ENCODE measurements at places on chromosomes 6 and 20. TPM values are rescaled to one million over a fixed set of nuclear protein-coding genes. Genes with fewer than 3 reads are reported as not detected.

Gene BCL2L1
- total RNA-seq = 38.6 TPM

Gene FAM209B
- not detected for total RNA-seq

Gene CAGE1
- total RNA-seq = under 0.01 TPM

Gene PRSS16
- not detected for total RNA-seq

Gene CLVS2
- under 0.01 TPM for total RNA-seq

Gene FARS2
- total RNA-seq = 36.9 TPM

Gene AVP
- not detected for total RNA-seq

Gene MRPS18A
- 37.5 TPM for total RNA-seq

Gene SYNDIG1
- not detected for total RNA-seq

Gene ZBTB46
- 54.7 TPM for total RNA-seq

All from bronchial smooth muscle cell (primary cell).